ENCODE measurements at places on chromosomes 16 and 17. TPM values are rescaled to one million over a fixed set of nuclear protein-coding genes. Genes with fewer than 3 reads are reported as not detected.

Gene NPIPA8
- 0.44 TPM for total RNA-seq

Gene TLCD2
- total RNA-seq = 0.13 TPM

Gene SLFN14
- 0.10 TPM for total RNA-seq

Gene KRT23
- total RNA-seq = not detected

Gene ABCA6
- not detected for total RNA-seq

Gene PRKCB
- 109 TPM for total RNA-seq

Gene ITGA3
- total RNA-seq = 18.0 TPM

Gene CCL5
- 30.2 TPM for total RNA-seq

Gene TRPV3
- total RNA-seq = 0.51 TPM

Gene EVI2A
- 47.9 TPM for total RNA-seq

Gene MYL4
- total RNA-seq = not detected

Gene CLEC3A
- total RNA-seq = not detected

Measured in activated T-helper 1 cell treated with anti-CD3 and anti-CD28 coated beads, Interleukin-12 subunit alpha, Interleukin-12 subunit beta, Interleukin-2, Interleukin-4 antibody, amounts not matched to agents 30 ng/mL and 10 ng/mL and 1 ng/mL, durations not matched to agents 14 hours and 24 hours and 36 hours (primary cell).